ENCODE measurements at places on chromosomes 6 and 20.

DNA sequence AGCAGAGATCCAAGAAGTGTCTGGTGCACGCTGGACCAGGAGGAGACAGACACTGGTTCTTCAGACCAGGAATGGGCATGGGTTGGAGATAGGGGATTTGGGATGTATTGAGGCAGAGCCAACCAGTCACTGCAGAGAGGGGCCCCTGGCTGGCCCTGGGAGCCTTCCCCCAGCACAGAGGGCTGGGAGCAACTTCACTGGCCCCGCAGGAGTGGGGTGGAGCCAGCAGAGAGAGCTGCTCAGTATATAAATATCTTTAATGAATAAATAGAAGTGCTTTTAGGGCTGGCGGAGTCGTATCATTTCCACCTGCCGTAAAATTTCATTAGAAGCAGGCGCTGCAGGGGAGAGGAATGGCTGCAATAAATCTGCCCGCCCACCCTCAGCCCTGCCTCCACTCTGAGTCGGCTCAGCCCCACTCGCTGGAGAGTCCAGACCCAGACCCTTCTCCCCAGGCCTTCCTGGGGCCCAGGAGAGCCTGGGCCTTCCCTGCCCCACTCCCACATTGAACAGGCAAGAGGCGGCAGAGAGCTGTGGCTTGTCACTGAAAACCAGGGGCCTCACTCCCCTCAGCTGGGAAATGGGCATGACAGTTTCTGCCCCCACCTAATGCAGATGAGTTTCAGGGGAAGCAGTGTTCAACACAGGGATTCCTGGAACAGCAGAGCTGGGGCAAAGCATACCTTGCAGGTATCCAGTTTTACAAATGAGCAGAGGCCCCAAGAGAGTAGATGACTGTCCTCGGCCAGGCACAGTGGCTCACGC, 23.9 kb upstream of the VSTM2L start:
- no peak for DNase-seq

DNA sequence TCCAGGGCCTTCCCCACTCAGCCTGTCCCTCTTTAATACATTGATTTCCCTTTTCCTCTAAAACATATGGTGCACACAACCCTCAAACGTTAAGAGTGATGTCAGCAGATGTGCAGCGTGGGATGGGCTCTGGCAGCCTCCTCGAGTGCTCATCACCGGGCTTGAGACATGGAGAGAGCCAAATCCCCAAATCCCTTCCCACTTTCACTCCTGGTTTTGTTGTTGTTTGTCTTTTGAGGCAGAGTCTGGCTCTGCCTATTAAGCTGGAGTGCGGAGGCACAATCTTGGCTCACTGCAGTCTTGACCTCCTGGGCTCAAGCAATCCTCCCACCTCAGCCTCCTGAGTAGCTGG, 5.8 kb upstream of the PLTP start:
- no peak for DNase-seq

DNA sequence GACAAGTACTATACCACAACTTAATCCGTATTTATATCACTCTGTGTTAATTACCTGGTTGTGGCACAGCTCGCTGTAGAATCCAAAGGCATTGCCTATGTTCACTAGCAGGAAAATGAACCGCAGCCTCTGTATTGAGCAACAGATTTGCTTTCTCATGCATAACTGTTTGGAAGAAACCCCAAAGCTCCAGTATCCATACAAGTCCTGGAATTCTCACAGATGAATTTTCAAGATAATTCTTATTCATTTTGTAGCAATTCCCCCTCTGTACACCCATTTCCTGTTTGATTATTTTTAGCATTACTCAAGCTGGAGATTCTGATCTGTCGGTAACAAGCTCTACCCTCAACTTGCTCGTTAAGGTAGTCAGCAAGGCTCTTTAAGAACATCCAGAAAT, 63.5 kb downstream of the STMND1 start:
- DNase-seq: no peak

- DNase-seq: no peak
Measured at GRCh38 chr6:75109765-75110164, 96.1 kb downstream of the COL12A1 start.

GRCh38 chr6:136975089-136975715, 53.1 kb downstream of the SLC35D3 start:
- DNase-seq: no peak

- DNase-seq: peak; percentile 63
Measured at GRCh38 chr20:62617711-62618483, 24.4 kb upstream of the SLCO4A1 start.

DNA sequence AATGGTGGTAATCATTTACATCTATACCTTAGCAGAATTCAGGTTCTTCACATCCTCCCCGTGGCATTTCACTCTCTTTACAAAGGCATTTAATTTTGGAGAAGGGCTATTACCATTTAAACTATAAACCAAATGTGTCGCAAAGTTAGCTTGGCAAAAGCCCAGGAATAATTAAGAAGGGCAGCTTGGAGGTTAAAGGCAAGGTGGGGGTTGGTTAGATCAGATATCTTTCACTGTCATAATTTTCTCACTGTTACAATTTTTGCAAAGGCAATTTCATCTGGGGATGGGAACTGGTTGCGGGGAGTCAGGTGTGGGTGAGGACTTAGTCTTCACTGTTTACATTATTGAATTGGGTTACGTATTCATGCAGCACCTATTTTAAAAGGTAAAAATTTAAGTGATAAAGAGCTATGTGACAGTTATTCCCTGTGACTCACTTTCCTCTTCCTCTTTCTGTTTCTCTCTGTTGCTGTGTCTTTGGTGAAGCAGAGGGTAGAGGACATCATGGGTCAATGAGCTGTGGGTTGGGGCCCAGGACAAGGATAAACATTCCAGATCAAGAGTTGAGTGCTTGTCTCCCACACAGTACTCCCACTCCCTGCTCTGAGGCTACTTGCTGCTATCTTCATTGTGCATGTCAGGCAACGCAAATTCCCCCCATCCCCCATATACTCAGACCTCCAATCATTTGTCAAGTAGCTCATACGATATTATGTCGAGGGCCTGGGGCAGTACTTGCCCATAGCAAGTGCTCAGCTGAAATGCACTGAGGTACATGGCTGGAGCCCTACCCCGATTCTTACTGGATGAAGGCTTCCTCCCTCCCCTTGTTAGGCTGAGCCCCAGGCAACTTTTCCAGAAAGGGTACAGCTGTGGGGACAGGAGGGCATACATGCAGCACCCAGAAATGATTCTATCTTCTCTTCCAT, 223.1 kb upstream of the MYLIP start:
- DNase-seq: no peak

- DNase-seq: no peak
Measured at GRCh38 chr6:125117818-125118217, 35.8 kb upstream of the TPD52L1 start.

DNA sequence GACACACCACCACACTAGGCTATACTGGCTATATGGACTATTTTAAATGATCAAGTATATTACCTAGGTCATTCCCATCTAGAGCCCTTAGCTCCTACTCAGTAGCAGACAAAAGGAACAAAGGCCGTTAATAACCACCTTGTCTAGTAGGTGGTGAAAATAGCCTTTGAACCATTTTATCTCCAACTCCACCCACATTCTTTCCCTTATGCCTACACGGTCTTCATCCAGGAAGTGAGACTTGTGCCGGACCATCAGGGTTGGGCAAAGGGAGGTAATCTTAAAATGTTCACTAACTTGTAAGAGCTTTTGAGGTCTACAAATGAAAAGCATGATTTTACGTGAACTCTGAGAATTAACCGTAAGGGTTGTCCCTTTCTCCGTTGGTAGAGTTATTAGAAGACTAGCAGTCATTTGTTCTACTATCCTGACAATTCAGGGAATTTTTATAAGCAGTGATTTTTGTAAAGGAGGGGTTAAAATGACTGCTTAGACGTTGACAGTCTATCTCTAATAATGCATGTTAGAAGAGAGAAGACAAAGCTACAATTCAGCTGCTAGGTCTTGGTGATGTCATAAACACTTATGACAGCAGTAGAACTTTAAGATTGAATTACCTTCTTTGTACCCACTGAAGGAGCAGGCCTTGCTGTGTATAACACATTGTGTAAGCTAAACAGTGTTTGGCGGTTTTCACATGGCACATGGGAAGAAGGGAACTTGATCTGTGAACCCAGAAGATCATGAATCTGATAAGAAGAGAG, 371.8 kb upstream of the JAG1 start:
- DNase-seq: no peak

DNA sequence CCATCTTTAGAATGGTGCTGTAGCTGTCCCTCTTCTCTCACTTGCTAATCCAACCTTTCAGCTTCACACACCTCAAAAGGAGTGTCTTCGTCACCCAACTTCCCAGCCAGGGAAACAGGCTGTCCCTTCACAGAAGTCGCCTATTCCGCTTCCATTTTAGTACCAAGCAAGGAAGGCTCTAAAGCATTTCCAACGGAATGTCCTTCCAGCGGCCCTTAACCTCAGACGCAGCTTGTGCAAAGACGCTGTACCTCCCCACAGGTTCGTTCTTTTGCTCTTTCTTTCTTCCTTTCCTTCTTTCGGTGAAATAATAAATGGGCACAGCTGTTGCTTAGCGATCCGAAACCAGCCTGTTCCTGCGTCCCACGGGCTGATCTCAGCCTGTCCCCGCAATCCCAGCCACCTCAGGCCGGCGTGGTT, 1.5 kb downstream of the PTPRT start:
- no peak for DNase-seq

GRCh38 chr20:57047281-57048026, 219.0 kb downstream of the BMP7 start:
- no peak for DNase-seq

DNA sequence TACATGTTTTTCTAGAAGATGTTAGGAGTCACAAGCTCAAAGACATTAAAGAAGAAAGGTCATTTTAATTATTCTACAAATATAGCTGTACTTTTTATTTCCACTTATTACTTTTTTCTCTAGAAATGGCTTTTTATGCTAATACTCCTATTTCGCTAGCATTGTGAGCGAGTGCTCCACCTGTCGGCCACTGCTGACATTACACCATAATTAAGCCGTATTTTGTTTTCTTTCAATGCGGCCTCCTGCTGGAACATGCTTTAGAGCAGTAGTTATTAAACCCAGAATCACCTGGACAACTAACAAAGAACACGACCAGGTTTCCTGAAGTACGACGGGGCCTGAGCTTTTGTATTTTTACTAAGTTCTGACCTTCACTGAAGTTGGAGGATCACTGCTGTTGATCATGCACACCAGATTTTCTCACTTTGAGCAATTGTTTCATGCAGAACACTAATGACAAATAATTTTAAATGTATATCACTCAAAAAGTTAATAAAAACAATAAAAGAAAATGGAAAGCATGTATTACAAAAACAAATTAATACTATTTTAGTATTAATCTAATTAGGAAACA, 74.1 kb upstream of the PAK5 start:
- peak; percentile 4 for DNase-seq

- DNase-seq: no peak
Measured at GRCh38 chr6:124223611-124224345, 420.1 kb downstream of the NKAIN2 start.

DNA sequence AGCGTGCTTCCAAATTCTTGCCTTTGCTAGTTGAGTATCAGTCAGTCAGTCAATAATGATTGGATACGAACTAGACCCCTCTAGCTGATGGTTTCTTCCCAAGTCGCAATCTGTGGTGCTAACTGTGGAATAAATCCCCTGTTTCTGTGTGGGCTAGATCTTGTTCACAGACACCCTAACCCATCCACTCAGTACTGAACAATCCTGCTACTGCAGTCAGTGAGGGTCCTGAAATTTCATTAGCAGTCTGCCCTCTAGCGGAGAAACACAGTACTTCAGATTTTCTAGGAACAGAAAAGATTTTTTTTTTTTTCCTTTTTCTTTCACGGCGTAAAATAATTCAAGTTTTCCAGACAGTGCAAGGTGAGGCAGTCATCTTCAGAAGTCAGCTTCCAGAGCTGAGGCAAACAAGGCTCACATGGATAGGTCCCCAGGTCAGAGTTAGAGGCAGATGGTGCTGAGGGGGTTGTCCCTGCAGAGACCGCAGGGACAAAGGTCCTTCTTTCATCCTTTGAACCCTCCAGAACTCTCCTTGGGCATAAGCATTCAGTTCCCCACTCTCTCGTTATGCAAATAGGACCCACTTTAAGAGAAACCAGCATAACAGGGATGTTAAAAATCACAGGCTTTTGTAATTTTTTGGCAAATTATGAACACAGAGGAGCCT, 119.6 kb downstream of the SCML4 start:
- DNase-seq: peak; percentile 24

DNA sequence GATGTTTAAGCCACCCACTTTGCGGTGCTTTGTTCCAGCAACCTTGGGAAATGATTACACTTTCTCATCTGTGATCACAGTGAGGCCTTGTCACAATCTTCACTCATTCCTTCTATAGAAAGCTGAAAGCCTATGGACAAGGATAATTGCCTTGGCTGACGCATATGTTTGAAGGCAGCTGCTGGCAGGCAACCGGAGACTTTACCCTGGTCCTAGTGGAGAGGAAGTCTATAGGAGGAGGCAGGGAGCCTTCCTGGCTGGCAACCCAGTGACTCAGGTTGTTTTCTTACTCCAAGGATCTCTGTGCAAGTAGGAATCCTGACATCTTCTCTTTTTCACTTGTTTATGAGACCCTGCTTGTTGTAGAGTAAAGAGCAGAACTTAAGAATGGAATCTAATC, 34.1 kb upstream of the ESR1 start:
- no peak for DNase-seq

DNA sequence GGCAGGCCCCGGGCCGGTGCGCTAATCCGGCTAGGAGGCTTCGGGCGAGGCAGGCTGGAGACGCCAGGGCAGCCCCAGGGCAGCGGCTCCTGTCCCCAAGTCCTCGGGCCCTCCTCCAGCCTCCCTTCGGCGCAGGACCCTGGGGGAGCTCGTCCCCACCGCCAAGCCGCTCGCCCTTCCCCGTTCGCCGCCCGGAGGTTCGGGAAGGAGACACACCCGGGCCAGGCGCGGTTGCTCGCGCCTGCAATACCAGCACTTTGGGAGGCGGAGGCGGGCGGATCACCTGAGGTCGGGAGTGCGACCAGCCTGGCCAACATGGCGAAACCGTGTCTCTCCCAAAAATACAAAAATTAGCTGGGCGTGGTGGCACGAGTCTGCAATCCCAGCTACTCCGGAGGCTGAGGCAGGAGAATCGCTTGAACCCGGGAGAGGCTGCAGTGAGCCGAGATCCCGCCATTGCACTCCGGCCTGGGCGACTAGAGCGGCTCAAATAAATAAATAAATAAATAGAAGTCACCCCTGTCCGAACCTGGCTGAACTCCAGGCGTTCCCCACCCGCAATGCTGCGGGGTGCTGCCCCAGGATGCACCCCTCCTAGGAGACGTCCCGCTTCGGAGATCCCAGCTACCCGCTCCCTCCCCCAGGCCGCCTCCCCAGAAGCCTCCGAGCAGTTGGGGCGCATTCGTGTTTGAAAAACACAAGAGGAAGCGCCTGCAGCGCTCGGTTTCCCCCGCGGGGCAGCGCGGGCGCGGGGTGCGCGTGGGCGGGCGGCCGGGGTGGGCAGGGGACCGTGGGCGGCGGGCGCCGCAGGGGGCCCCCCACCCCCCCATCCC, 27.5 kb downstream of the SERPINB9 start:
- DNase-seq: peak; percentile 51

DNA sequence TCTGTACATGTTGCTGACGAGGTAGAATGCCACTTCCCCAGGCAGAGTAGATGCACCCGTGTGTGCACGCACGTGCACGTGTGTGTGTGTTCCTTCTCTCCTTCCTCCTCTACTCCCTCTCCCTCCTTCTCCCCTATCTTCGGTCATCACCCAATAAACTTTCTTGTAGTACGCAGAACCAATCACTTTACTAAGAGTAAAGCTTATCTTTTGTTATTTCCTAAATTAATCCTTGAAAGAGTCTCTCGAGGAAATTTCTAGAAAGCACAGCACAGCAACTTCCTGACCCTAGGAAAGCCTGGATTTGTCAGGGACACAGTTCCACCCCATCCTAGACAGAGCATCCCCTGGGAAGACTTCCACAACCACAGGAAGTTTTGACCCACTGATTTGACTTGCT, 166.1 kb downstream of the ZDHHC14 start:
- DNase-seq: no peak
